ENCODE measurements at places on chromosomes 1 and 21. TPM values are rescaled to one million over a fixed set of nuclear protein-coding genes. Genes with fewer than 3 reads are reported as not detected.

Gene BARHL2
- total RNA-seq: not detected

Gene KRTAP11-1
- not detected for total RNA-seq

Gene B3GALT5
- total RNA-seq: 2.2 TPM

Gene NR0B2
- not detected for total RNA-seq

Gene TNFRSF4
- total RNA-seq: 0.88 TPM

Gene DNASE2B
- total RNA-seq: not detected

Gene OR2M3
- not detected for total RNA-seq

Gene OLFML2B
- 2.2 TPM for total RNA-seq

Gene CELA2B
- not detected for total RNA-seq

Gene CFAP57
- 0.33 TPM for total RNA-seq

Gene PPFIA4
- 2.4 TPM for total RNA-seq

Gene APCS
- total RNA-seq: not detected

Gene CLCA2
- total RNA-seq: 0.26 TPM

Gene PSMA5
- 94.4 TPM for total RNA-seq

Gene LHX8
- not detected for total RNA-seq

Gene RPTN
- total RNA-seq: not detected

Gene ZNF697
- 16.2 TPM for total RNA-seq

Gene RHBDL2
- total RNA-seq: 0.50 TPM

Gene CELF3
- not detected for total RNA-seq

Gene GREM2
- not detected for total RNA-seq

Gene LCE2A
- 3.0 TPM for total RNA-seq

Gene P3R3URF
- total RNA-seq: not detected

Gene SRSF11
- 101 TPM for total RNA-seq

Gene BACH1
- total RNA-seq: 31.7 TPM

Gene IGSF5
- total RNA-seq: not detected

Gene FALEC
- total RNA-seq: not detected

Gene NR5A2
- 0.23 TPM for total RNA-seq

Gene GBP3
- 21.8 TPM for total RNA-seq

Gene LDLRAD2
- total RNA-seq: not detected

Gene OR2L2
- total RNA-seq: not detected

Gene DHCR24
- total RNA-seq: 213 TPM

Gene TRIM67
- not detected for total RNA-seq

Gene TAS1R1
- total RNA-seq: not detected

Gene S100A14
- total RNA-seq: not detected

Gene SETD4
- 10.7 TPM for total RNA-seq

Gene IL19
- 0.57 TPM for total RNA-seq

Gene NR1I3
- not detected for total RNA-seq

Gene RHD
- total RNA-seq: not detected

Gene ITLN2
- total RNA-seq: not detected

Gene C1orf122
- 70.7 TPM for total RNA-seq

Gene CRP
- total RNA-seq: not detected

Gene FMOD
- total RNA-seq: not detected

Gene LEFTY2
- 1.3 TPM for total RNA-seq

Gene ADAMTSL4
- total RNA-seq: 0.06 TPM

Gene CFAP107
- not detected for total RNA-seq

Gene LMX1A
- not detected for total RNA-seq

Gene NUP210L
- total RNA-seq: 0.03 TPM

Gene FMO5
- total RNA-seq: 0.07 TPM

Gene AGMAT
- total RNA-seq: not detected

Gene SLC16A4
- total RNA-seq: 0.60 TPM

Gene JAM2
- not detected for total RNA-seq

Gene MYBPH
- total RNA-seq: not detected

Gene SWT1
- 1.0 TPM for total RNA-seq

Gene HMGN2
- 453 TPM for total RNA-seq

Gene GRHL3
- total RNA-seq: 0.03 TPM

Gene ANKRD35
- total RNA-seq: not detected

Gene GPR89B
- 6.8 TPM for total RNA-seq
